Coronary artery (tissue), 2 donors: ENCODE measurements at places on chromosomes 16 and 17.

- DNase-seq = no peak
These were observed 241.6 kb downstream of the CNTNAP4 start for GRCh38 chr16:76518781-76519180.

DNA sequence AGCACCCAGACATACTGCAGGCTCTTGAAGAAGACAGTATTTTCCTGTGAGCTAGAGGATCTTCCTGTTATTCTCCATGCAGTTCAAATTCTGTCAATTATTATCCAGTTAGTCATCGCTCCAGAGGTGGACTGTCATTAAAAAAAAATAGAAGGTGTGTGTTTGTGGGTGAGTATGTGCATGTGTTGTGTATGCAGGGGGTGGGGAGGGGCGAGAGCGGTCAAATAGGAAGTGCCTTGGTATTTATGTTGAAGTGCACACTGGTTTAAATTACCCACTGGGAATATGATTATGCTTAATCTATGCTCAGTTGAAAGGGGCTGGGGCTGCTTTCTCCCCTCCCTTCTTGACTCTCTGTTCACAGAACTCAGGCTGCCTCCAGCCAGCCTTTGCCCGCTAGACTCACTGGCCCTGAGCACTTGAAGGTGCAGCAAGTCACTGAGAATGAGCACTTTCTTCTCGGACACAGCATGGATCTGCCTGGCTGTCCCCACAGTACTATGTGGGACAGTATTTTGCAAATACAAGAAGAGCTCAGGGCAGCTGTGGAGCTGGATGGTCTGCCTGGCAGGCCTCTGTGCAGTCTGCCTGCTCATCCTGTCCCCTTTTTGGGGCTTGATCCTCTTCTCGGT, at the start of gene HSD17B2:
Gene HSD17B2, plus strand, starts transcription at position 273 of the 632 bp plus-strand sequence. Its CDS starts 172 bp downstream, at position 445.
- no peak for DNase-seq

- DNase-seq = no peak
These were observed 29.5 kb upstream of the DNAI2 start for GRCh38 chr17:74244548-74244947.

- no peak for DNase-seq
These were observed 30.7 kb downstream of the CDRT4 start for GRCh38 chr17:15436473-15437302.

- DNase-seq = no peak
These were observed 71.6 kb downstream of the PGS1 start for GRCh38 chr17:78449983-78450595.

DNA sequence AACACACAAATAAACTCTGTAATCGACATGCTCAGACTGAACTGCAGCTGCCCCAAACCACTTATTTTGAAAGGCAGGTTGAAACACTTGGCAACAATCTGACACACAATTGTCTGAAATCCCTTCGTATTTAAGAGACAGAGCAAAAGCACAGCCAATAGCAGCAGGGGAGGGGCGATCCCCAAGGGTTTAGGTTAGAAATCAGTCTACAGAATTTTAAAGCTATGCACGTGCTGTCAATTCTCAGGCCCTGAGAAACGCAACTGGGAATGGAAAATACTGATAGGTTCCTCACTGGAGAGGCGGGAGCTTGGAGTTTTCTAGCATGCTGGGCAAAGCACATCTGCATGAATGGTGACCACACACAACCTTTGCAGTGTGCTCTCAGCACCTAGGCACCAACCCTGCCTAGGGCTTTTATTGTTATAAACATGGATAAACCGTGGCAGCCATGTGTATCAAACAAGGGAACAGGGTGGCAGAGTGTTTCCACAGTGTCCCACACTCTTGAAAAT, 168.0 kb downstream of the AATF start:
- DNase-seq = no peak

GRCh38 chr16:86195863-86196630, 297.1 kb downstream of the IRF8 start:
- no peak for DNase-seq

GRCh38 chr16:1042049-1042744, 30.4 kb upstream of the SSTR5 start:
- no peak for DNase-seq

- DNase-seq = peak; percentile 81
These were observed 16.6 kb downstream of the COPRS start for GRCh38 chr17:31842195-31843069.

- DNase-seq = no peak
These were observed 9.9 kb downstream of the NR1D1 start for GRCh38 chr17:40090237-40091119.

DNA sequence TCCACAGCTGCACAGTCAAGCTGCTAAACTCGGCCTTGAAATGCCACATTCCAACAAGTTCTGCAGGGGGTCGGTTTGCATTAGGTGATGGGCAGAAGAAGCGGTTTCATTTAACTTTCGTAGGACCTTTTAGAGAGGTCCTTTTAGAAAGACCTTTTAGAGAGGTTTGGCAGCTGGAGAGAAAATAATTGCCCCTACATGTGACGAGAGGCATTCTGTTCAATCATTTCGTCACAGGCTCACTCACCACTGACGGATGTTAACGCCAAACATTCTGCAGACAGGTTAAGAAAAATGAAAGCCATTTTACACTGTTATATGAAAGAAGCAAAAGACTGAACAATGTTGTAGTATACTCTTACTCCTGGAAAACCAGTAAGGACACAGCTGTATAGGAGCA, 76.5 kb upstream of the ZNF423 start:
- DNase-seq = no peak

GRCh38 chr16:23676924-23677480, 1.7 kb upstream of the PLK1 start:
- no peak for DNase-seq

DNA sequence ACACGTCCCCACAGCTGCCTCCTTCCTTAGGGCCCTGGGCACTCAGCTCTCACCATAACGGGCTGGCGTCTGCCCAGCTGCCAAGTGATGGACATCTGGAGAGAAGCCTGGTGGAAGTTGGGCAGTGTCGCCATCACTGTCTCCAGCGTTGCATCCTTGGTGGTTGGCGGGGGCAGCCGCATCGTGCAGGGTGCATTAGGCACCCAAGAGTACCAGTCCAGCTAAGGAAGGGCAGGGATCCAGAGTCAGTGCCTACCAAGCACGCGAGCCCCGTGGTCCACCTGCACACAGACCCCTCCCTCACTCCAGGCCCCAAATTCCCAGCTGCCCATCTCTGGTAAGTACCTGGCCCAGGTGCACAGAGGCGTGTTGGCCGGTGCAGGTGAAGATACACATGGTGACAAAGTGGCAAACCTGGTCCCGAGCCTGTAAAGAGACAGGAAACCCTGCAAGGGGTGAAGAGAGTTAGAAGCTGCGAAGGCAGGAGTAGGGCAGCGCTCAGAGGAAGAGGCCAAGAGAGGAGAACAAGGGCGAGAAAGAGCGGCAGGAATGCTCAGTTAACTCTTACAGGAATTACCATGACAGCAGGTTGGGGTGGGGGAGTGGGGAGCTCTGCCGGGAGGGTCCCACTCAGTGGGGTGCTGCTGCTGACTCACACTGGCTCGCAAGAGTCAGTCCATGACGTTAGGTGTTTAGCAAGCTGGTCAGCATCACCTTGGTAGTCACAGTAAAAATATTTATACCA, 9.5 kb downstream of the ALOX15 start:
- no peak for DNase-seq

DNA sequence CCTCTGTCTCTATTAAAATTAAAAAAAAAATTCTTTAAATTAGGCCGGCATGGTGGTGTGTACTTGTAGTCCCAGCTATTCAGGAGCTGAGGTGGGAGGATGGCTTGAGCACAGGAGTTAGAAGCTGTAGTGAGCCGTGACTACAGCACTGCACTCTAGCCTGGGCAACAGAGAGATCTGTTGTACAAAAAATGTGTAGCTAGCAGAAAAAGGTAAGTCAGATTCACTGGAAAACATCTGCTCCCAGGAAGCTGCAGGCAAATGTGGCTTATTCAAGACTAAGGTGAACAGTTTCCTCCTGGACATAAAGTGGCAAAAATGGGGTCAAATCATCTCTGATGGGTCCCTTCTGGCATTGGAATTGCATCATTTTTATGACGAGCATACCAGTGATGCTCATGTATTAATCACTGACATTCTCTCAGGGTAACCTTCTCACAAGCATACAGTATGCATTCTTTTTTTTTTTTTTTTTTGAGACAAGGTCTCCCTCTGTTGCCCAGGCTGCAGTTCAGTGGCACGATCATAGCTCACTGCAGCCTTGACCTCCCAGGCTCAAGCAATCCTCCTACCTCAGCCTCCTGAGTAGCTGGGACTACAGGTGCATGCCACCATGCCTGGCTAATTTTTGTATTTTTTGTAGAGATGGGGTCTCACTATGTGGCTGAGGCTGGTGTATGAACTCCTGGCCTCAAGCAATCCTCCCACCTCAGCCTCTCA, 48.7 kb downstream of the CPPED1 start:
- DNase-seq = no peak

- DNase-seq = peak; percentile 29
These were observed 40.0 kb upstream of the RBFOX3 start for GRCh38 chr17:79650861-79651260.

- DNase-seq = no peak
These were observed 575.8 kb downstream of the TOX3 start for GRCh38 chr16:51971184-51971583.

DNA sequence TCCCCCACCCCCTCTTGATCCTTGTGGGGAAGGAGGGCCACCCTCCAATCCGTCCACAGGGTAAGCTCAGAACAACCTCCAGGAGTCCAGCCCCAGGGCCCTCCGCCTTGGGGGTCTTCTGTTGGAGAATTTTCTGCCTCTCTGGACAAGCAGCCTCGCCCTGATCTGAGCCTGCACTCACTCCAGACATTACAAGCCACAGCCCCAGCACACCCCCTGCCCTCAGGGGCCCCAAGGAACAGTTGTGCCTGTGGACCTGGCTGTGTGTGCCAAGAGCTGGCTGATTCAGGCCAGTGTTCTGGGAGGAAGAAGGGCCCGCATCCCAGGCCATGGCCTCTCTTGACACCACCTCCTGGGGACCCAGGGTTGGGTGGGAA, 477 bp upstream of the ARHGAP27 start:
- DNase-seq = no peak

GRCh38 chr17:49258394-49258793, 27.8 kb upstream of the PHOSPHO1 start:
- DNase-seq = no peak

DNA sequence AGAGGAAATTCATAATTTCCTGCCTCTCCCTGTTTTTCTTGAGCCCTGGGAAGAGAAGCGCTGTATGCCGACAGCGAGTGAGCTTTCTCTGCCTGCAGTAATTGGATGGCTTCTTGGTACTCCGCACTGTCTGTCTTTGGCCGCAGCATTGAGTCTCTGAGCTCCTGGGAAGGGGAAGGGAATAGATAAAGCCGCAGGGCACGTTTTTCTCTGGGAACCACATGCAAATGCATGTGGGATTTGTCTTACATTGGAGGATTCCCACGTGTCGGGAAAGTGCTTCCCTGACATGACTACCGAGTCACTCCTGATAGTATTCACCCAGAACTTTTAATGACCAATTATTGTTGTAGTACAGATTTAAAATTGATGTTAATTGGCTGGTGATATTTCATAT, 385.9 kb downstream of the CPPED1 start:
- DNase-seq = no peak

DNA sequence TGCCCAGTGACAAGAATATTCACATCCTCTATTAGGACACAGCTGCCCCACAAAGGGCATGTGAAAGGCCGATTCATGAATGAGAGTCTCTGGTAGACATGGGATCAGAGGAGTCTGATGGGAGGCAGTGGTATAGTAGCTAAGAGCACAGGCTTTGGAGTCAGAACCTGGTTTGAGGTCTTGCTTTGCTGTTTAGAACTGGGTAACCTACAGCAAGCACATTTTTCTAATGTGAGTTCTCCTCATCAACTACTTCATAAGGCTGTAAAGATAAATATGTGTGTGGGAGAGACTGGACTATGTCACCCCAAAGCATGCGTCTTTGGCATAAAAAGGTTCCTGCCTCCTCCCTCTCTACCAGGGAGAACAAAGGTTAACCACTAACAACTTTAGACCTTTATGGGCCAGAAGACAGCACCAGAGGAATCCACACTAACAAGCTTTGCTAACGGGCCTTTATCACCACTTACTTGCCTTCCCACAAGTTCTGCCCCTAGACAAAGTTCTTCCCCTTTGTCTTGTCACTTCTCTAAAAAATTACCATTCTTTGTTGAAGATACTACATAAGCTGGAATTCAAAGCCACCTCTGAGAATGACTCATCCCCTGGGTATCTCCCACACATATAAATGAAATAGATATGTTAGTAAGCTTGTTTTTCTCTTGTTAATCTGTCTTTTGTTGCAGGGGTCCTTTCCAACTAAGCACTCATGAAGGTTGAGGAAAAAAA, 21.1 kb downstream of the CDR2 start:
- DNase-seq = no peak

GRCh38 chr16:15621889-15622288, 21.1 kb downstream of the MARF1 start:
- DNase-seq = no peak
